ENCODE measurements at places on chromosomes 13 and 19. TPM values are rescaled to one million over a fixed set of nuclear protein-coding genes. Genes with fewer than 3 reads are reported as not detected.

The C2CD4C gene
- 4.6 TPM for polyA plus RNA-seq

The INSR gene
- polyA plus RNA-seq: 17.0 TPM

The ZNF208 gene
- polyA plus RNA-seq: not detected

The FAM216B gene
- polyA plus RNA-seq: 2.2 TPM

The PSG6 gene
- polyA plus RNA-seq: not detected

The LHFPL6 gene
- 14.1 TPM for polyA plus RNA-seq

The COMP gene
- polyA plus RNA-seq: 16.3 TPM

The TTC9B gene
- 0.21 TPM for polyA plus RNA-seq

The MTUS2 gene
- 4.9 TPM for polyA plus RNA-seq

The RGL3 gene
- polyA plus RNA-seq: 55.6 TPM

The CXCL17 gene
- polyA plus RNA-seq: 15.3 TPM

The ZNF730 gene
- 1.5 TPM for polyA plus RNA-seq

The IZUMO2 gene
- not detected for polyA plus RNA-seq

The FFAR1 gene
- not detected for polyA plus RNA-seq

The SRRM5 gene
- 0.79 TPM for polyA plus RNA-seq

The PLEKHG2 gene
- 44.0 TPM for polyA plus RNA-seq

The HNRNPA1L2 gene
- polyA plus RNA-seq: 7.0 TPM

The VAV1 gene
- polyA plus RNA-seq: not detected

- no peak for DNase-seq
Observed at GRCh38 chr19:28208745-28209144, 1004.2 kb downstream of the UQCRFS1 start.

DNA sequence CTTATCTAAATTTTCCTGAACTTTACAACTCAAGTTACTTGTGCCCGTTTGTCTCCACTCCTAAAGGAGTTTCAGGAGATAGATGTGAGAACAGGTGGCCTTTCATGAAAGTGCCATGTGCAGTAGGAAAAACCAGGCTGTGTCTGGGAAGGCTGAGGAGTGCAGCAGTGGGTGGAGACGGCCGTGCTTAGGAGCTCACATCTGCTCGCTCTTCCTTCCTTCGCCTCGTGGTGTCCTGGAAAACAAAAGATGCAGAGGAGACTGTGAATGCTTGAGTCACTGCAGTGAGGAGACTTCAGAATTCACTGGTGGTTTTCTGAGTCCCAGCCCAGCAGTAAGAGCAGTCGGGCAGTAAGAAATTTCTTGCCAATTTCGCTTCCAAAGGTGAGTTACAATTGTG lies 138.4 kb upstream of the RNF113B start:
- no peak for DNase-seq

GRCh38 chr13:21138561-21138960 lies 37.8 kb downstream of the SKA3 start:
- no peak for DNase-seq

DNA sequence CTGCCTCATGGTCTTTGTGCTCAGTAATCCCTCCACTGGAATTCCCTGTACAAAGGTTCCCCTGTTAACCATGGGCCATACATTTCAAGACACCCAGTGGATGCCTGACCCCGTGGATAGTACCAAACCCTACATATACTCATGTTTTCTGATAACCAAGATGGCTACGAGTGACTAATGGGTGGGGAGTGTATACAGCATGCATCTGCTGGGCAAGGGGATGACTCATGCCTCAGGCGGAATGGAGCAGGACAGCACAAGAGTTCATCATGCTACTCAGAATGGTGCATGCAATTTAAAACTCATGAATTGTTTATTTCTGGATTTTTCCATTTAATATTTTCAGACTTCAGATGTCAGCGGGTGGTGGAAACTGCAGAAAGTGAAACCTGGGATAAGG lies 13.3 kb upstream of the FGF9 start:
- DNase-seq: no peak

DNA sequence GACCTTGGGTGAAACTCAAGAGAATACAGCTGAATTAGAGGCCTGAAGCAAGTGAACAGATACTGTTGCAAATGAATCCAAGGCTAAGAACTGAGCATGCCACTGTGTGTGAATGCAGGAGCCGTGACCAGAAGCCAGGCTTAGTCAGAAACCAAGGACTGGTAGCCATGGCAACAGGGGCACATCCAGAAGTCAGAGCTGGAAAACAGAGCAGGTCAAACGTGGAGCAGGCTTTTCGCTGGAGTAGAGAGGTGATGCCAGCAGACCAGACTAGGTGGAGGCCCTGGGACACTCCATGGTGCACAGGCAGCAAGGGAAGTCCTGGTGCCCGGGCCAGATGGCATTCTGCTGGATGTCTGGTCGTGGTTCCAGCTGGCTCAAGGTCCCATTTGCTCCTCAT lies 564.1 kb downstream of the PCDH9 start:
- peak; percentile 67 for DNase-seq

GRCh38 chr13:44180876-44181536 lies 192.6 kb upstream of the SERP2 start:
- no peak for DNase-seq

GRCh38 chr13:109126891-109127641 lies 497.7 kb downstream of the MYO16 start:
- no peak for DNase-seq

- DNase-seq: no peak
Observed at GRCh38 chr13:98279473-98280175, 102.6 kb upstream of the RNF113B start.

- DNase-seq: no peak
Observed at GRCh38 chr13:104983601-104984000, 1551.9 kb downstream of the EFNB2 start.

DNA sequence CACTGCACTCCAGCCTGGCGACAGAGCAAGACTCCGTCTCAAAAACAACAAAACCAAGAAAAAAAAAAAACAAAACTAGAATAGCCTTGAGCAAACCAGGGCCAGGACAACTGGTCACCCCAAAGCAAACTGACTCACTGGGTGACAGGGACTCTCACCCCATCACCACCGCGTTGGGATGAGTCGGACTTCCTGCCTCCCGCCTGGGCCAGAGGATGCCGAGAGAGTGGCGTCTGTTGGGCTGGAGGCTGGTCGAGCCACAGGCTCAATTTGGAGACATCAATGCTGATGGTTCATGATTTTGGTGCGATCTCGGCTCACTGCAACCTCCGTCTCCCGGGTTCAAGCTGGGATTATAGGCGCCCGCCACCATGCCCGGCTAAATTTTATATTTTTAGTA lies 11.6 kb downstream of the TMPRSS9 start:
- no peak for DNase-seq

DNA sequence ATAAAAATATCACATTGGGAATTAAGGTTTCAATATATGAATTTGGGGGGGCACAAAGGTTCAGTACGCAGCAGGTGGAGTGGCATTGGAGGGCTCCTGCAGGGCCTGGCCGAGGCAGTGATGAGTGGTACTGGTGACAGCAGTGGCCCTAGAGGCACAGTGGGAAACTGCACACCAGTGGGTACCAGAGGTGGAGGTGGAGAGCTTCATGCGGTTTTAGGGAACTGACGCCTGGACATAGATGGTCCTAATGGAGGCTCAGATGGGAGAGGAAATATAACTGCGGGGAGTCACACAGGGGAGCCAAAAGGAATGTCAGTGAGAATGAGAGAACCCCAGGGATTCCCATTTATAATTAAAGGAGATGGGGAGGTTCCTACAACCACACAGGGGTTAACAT lies 156.2 kb downstream of the COG6 start:
- DNase-seq: no peak

DNA sequence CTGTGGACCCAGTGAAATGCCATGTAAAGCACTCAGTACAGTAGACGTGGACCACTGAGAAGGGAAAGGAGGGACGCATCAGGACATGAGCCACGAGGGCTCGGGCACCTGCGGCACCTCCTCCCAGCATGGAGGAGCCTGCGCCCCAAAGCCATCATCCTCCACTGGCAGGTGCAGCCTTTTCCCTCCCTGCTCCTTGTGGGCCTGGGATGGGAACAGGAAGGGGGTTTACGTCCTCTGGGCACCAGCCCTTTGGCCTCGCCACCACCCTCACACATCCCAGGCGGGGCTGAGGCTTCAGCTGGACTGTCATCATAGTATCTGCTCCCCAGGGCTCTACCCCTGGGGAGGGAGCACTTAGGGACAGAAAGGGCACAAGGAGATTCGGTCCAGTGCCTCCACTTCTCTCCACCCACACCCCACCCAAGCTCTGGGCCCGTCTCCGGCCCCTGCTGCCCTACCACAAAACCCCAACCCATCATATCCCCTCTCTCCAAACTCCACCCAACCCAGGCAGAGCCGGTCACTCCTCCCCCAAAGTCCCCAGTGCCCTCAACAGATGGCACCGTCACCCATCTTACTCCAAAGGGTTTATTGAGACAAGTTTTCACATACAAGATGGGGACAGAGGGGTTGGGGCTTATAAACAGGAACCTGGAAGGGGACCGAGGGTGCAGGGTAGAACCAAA lies 2.2 kb upstream of the PRKD2 start:
- DNase-seq: no peak

DNA sequence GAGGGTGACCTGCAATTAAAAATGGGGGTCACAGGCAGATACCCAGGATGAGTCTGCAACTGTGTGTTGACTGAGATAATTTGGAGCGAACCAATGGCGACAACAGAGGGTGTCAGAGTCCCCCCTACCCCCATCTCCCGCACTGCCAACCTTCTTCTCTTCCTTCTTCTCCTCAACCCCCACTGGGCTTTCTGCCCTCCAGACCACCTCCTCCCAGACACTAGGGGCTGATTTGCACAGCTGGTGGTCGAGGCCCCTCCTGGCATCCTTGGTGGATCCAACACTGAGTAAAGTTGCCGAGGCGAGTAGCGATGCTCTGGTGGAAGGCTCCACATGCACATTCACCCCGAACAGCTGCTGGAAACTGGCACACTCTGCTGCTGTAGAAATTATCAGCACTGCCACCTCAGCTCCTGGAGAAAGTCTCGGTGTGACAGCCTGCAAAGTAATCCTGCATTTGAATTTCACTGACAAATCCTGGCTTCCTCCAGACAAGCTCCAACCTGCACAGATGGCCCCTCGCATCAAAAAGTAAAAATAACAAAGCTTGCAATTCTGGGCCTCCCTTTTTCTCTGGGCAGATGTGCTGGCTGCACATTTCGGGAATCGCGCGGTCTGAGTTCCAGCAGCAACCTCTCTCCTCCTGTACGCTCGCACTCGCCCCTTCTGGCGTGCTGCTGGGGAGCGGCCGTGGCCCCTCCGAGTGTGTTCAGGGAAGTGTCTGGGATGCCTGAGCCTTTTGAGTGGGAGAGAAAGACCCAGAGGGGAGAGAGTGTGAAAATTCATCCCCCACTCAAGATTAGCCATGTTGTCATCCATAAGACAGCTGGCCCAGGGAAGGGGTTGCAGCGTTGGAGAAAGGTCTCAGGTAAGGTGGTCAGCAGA lies 28.5 kb downstream of the CCNE1 start:
- no peak for DNase-seq

- DNase-seq: no peak
Observed at GRCh38 chr13:33233547-33233946, 52.0 kb downstream of the STARD13 start.

- no peak for DNase-seq
Observed at GRCh38 chr13:109922518-109922917, 136.1 kb upstream of the IRS2 start.

- DNase-seq: peak; percentile 22
Observed at GRCh38 chr13:46010148-46010547, 42.4 kb downstream of the ZC3H13 start.

GRCh38 chr19:37896180-37896579 lies 10.2 kb downstream of the WDR87 start:
- DNase-seq: no peak

DNA sequence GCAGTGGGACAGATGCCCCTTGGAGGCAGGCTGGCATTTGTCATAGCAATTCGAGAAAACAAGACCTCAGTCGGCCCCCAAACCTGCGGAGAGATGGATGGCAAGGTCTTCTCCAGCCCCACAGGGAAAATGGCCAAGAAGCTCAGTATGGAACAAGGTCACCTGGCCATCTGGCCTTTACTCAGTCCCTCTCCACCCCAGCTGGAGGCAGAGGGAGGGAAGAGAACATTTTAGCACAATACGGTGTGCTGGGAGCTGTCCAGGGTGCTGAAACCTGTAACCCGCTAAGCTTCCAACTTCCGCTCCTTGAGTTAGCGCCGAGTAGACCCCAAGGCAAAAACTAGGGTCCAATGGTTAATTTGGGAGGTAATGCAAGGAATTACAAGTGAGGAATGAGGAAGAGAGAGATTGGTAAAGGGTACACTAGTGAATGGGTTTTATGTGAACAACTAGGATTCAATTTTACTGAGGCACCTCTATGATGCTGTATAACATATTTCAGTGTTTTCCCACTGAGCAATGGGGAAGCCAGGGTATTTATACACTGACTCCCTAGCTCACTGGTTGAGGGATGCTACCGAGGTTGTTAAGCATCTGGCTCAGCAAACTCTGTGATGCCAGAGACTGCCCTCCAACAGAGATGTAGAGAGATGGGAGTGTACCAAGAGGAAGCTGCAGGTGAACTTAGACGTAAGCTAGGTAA lies 64.3 kb downstream of the CACNA1A start:
- peak; percentile 75 for DNase-seq

GRCh38 chr13:34469196-34469986 lies 472.7 kb upstream of the NBEA start:
- peak; percentile 23 for DNase-seq

DNA sequence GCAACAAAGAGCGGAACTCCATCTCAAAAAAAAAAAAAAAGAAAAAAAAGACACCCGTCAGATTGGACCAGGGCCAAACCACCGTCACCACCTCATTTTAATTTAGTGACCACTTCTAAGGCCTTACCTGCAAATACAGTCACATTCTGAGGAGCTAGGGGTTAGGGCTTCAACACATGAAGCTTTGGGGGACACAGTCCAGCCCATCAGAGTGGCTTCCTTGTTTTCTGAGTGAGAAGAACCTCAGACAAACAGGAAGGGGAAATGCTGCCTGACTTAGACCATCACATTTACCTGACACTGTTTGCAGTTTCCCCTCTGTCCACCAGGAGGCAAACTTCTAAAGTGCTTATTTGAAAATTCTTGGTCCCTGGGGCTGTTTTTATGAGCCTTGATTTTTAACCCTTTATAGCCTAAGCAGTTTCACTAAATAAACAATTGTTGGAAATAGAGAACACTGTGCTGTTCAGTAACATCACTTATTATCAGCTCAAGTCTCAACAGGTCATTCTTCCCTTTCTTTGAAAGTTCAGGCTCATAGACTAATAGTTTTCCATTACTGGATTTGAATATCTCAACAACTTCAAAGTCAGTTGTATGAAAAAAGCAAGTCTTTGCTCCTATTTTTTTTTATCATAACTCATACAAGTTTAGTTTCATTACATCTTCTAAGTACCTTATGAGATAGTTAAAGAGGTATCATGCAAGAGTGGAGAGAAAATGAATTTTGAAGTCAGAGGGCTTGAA lies 74.9 kb upstream of the WASF3 start:
- peak; percentile 76 for DNase-seq

DNA sequence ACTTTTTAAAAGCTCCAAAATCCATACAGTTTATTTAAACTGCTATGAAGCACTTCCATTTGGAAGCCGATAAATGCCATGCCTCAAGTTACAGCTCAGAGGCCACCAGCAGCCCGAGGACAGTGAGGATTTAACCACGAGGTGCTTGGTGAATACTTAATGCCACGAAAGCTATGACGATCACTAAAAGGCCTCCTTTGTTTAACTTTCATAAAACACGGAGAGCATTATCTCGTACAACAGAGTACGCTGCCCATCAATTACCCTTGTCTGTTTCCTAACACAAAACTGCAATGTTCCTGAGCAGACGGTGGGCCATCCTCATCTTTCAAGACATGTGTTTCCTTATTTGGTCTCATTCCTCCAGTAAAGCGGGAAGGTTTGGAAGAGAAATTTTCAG lies 58.4 kb downstream of the PEPD start:
- no peak for DNase-seq

GRCh38 chr19:35742121-35742724 lies at the start of gene IGFLR1:
IGFLR1 (minus strand) TSS chr19:35742452; CDS start chr19:35741180, 1,272 bp downstream.
- no peak for DNase-seq

Measured in hepatocyte (in vitro differentiated cells).